IMR-90 (cell line): ENCODE measurements at places on chromosomes 2 and 18. TPM values are rescaled to one million over a fixed set of nuclear protein-coding genes. Genes with fewer than 3 reads are reported as not detected.

DNA sequence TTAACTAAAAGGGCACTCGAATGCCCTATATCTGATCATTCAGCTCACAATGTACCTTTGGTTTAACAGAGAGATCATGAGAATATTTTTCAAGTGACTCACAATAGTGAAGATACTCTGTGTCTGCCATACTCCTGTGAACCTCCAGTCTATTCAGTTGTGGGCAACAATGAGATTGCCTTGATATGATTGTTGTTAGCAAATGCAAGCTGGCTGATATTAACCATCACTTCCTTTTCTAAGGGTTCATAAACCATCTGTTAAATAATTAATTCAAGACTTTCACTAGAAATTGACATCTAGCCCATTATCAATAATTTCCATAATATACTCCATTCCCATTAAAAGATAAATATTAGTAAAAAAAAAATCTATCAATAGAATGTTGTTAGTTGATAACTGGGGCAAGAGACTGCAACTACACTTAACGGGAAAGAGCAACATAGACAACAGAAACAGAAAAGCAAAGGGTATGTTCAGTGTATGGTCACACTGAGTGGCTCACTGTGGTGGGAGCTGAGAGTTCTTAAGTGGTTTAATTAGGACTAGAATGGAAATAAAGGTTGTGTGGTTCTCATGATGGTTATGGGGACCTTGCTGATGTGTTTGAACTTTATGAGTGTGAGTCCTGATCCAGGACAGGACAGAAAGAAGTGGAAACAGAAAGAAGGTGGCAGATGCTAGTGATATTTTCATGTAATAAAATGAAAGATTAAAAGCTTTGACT is 11.9 kb downstream of the IL18RAP start:
- H3K4me1 ChIP-seq, result 0 out of 2 replicates have a peak, but pooled peaks cover 2% of the 10 kb centered on the region
- peaks cover 6% of the 10 kb centered on the region for H3K27me3 ChIP-seq
- no peak overlapping the region for H3K4me3 ChIP-seq

DNA sequence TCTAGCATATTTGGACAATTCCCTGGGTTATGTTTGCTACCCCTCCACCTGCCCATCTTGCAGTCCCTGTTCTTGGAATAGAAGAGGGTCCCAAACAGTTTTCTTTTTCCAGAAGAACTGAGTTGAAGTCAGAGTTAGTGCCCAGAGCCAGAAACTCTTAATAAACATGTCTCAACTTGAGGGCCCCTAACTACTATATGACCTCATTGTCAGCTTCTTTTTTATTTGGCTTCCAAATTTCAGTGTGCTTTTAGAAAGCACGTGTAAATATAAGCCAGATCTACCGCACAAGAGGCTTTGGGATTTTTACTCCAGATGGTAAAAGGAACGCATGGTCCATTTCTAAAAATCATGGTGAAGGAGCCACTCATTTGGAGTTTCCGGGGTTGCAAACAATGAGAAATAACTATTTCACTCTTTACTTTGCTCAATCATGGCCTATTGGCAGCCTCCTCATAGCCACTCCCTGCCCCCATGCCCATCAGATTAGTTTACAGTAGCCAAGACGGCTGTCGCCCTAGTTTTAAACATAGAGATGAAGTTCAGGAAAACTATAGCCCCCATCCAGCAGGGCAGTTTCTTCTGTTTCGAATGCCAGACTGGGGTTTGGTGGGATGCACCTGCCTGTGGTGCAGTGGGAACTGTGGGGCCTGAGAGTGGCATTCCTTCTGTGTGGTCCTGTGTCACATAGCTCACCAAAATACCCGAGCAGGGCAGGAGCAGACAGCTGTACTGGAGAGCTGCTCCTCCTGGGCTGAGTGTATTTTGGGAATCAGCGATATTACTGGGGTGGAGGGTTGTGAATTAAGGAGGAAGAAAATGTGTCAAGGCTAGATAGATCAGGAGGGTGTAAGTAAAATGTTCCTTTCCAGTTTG is 1.7 kb downstream of the MAPRE3 start:
- H3K4me1 ChIP-seq, result peaks cover 7% of the 10 kb centered on the region
- no peak overlapping the region for H3K4me3 ChIP-seq
- DNase-seq, result no peak
- no peak overlapping the region for H3K27ac ChIP-seq
- no peaks in the 10 kb centered on the region for H3K27me3 ChIP-seq

The CAVIN2 gene
- total RNA-seq, result 11.5 and 12.5 TPM in 2 replicates

- no peak overlapping the region for H3K4me3 ChIP-seq
- H3K27ac ChIP-seq, result no peak overlapping the region
- H3K27me3 ChIP-seq, result no peaks in the 10 kb centered on the region
- DNase-seq, result no peak
- no peaks in the 10 kb centered on the region for H3K36me3 ChIP-seq
- H3K4me1 ChIP-seq, result no peaks in the 10 kb centered on the region
These were observed 470.3 kb upstream of the HNRNPA3 start for GRCh38 chr2:176742271-176742670.

GRCh38 chr2:175026385-175026784 is 21.2 kb upstream of the CHN1 start:
- H3K4me1 ChIP-seq, result peaks cover 2% of the 10 kb centered on the region; the same call in 1 of the 2 replicates
- H3K4me3 ChIP-seq, result no peak overlapping the region
- no peak overlapping the region for H3K27ac ChIP-seq
- H3K36me3 ChIP-seq, result no peaks in the 10 kb centered on the region
- H3K27me3 ChIP-seq, result no peaks in the 10 kb centered on the region
- DNase-seq, result no peak

The TMEM37 gene
- total RNA-seq, result under 0.01 TPM in 1 of 2 replicates, not detected in the other

DNA sequence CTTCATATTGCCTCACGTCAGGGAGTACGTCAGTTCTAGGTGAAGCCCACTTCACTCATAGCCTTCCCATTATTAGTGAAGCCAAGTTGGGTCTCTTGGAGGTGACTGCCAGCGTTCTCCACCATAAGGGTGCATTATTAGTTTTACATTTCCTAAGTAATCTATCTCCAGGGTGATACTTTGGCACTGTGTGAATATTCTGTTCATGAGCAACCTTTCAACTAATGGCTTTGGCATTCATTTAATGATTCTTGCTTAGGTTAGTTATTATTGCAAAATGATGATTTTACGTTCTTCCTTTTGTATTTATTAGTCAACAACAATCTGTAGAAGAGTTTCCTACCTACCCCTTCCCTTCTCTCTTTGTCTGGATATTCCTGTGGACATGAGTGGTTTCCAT is 97.5 kb downstream of the MAP4K4 start:
- no peaks in the 10 kb centered on the region for H3K27me3 ChIP-seq
- no peak overlapping the region for H3K27ac ChIP-seq
- H3K36me3 ChIP-seq, result peaks cover 6% of the 10 kb centered on the region
- no peak for DNase-seq

The CHST9 gene
- not detected in 2 replicates for total RNA-seq

The KIF5C gene
- total RNA-seq, result 0.18 and 0.28 TPM in 2 replicates

- no peak for DNase-seq
- H3K27ac ChIP-seq, result no peak overlapping the region
- no peaks in the 10 kb centered on the region for H3K36me3 ChIP-seq
- H3K27me3 ChIP-seq, result no peaks in the 10 kb centered on the region
- 0 out of 2 replicates have a peak, but pooled peaks cover 2% of the 10 kb centered on the region for H3K4me1 ChIP-seq
These were observed 53.1 kb downstream of the PMS1 start for GRCh38 chr2:189837326-189837725.

DNA sequence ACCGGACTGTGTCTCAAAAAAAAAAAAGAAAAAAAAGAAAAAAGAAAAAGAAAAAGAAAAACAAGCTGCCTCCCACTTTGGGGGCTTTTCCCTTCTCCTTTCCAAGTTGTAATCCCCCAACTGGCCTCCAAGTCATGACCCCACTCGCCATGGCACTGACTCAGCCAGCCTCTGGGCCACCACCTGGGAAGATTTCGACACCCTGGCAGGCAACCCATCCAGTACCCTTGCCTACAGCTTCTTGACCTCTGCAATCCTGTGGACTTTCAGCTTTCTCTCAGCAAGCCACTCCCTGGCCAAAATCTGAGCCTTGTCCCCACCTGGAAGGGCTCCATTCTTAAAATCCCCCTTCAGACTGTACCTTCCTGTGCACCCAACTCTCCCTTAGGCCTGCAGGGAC is 22.3 kb upstream of the FOSL2 start:
- H3K27me3 ChIP-seq, result peaks cover 6% of the 10 kb centered on the region
- no peak for DNase-seq
- H3K4me3 ChIP-seq, result no peak overlapping the region
- no peaks in the 10 kb centered on the region for H3K36me3 ChIP-seq

DNA sequence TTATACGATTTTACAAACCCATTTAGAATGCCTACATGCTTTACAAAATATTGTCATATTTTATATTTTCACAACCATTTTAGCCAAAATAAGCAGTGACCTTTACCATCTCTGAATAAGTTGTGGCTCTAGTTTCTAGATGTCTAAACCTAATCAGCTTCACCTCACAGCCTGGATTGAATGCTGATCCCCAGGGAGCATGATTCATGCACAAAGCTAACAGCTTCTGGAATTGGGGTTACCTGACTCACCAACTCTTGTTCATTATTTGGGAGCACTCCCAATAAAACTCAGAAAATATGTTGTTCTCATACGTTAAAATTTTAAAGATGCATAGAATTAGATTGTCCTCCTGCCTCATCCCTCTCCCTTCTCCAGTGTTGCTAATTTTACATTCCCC is 611.7 kb upstream of the NETO1 start:
- H3K4me1 ChIP-seq, result no peaks in the 10 kb centered on the region
- H3K36me3 ChIP-seq, result no peaks in the 10 kb centered on the region
- no peak overlapping the region for H3K27ac ChIP-seq
- DNase-seq, result peak; percentile 63

DNA sequence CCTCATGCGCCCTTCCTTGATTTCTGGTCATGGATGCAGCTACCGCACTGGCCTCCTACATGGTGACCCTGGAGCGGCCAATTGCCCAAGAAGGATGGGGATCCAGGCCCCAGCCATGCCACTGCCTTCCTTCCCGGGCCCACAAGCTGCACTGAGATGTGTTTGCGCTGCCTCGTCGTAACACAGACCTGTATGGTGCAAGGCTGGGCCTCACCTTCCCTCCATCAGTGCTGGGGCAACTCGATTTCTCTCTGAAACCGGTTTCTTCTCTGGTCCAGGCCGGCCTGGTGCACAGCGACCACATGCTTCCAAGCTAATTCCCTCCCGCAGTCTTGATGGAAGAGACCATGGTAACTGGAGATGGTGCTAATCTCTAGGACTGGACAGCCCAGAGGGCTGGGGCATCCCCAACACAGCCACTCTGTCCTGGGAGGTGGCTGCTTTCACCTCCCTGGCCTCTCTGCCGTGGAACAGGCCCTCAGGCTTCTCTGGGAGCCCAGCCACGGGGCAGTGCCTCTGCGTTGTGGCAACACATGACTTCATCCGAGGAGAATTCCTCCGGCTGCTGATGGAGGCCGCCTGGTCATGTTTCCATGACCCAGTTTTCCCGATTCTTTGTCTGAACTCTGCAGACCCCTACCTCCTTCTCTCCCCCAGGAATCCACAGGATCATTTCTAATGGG is 184.2 kb downstream of the GLI2 start:
- peaks cover 12% of the 10 kb centered on the region for H3K36me3 ChIP-seq
- H3K27me3 ChIP-seq, result no peaks in the 10 kb centered on the region
- no peak overlapping the region for H3K4me3 ChIP-seq
- peak overlapping the region; percentile 88 for H3K27ac ChIP-seq
- peak; percentile 76 for DNase-seq

DNA sequence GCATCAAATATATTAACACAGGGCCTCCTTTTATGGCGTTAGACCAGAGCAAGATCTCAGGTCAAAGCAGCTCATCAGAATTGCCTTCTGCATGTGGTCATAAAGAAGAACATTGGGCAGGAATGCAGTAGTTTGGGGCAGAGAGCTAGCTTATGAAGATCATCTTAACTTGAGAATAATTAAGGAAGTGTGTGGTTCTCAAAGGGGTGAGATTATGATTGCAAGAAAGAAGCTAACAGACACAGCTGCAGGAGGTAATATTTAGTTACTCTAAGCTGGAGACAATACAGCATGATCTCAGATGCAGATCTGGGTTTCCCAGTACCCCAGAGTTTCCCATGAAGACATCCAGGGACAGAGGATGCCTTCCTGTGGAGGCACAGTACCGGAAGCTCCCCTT is 91.6 kb downstream of the TTC27 start:
- no peak overlapping the region for H3K27ac ChIP-seq
- DNase-seq, result no peak
- H3K4me3 ChIP-seq, result no peak overlapping the region
- H3K36me3 ChIP-seq, result no peaks in the 10 kb centered on the region; the same call in 1 of the 2 replicates

GRCh38 chr18:23237524-23238151 is 102.4 kb downstream of the CABLES1 start:
- DNase-seq, result peak; percentile 41
- H3K4me1 ChIP-seq, result peaks cover 13% of the 10 kb centered on the region
- H3K27ac ChIP-seq, result peak overlapping the region; percentile 33; the same call in 1 of the 2 replicates
- no peaks in the 10 kb centered on the region for H3K27me3 ChIP-seq

DNA sequence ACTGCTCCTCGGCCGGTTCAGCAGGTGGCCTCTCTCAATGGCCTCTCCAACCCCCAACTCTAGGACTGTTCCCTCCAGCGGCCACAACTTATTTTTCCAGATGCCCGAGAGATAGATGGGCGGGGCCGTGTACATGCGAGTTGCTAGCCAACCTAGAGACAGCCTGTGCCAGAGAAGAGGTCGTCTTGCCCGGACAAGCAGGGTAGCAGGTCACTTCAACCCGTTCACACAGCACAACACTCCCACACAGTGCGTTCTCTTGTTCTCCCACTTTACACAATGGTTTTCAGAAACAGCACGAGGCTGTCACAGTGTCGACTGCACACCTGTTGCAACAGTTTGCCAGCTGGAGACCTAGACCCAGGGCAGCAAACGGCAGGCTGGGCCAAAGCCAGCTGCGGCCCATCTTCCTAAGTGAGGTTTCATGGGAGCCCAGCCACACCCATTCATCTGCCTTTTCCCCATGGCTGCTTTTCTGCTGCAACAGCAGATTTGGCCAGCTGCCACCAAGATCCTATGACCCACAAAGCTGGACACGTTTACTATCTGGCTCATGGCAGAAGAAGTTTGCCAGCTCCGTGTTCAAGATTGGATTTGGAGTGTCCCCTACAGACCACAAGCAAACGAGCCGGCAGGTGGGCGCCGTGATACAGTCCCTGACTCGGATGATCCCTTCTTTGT is 7.3 kb upstream of the PRLH start:
- H3K27me3 ChIP-seq, result peaks cover 2% of the 10 kb centered on the region; the same call in 1 of the 2 replicates
- no peak overlapping the region for H3K27ac ChIP-seq
- peaks cover 2% of the 10 kb centered on the region; the same call in 1 of the 2 replicates for H3K36me3 ChIP-seq
- peak; percentile 51 for DNase-seq
- peaks cover 9% of the 10 kb centered on the region; the same call in 1 of the 2 replicates for H3K4me1 ChIP-seq

- no peak overlapping the region for H3K27ac ChIP-seq
- no peaks in the 10 kb centered on the region for H3K27me3 ChIP-seq
- H3K4me3 ChIP-seq, result no peak overlapping the region
- peak; percentile 57 for DNase-seq
- H3K4me1 ChIP-seq, result peaks cover 9% of the 10 kb centered on the region
These were observed 1957.7 kb upstream of the CELF4 start for GRCh38 chr18:39523281-39523680.
